ENCODE measurements at places on chromosomes 13 and 19. TPM values are rescaled to one million over a fixed set of nuclear protein-coding genes. Genes with fewer than 3 reads are reported as not detected.

Gene TMEM190
- total RNA-seq, result 2.8 TPM

Gene ESD
- total RNA-seq, result 62.3 TPM

Gene C13orf46
- total RNA-seq, result 0.29 TPM

Gene ZNF547
- 4.9 TPM for total RNA-seq

Gene SLC25A30
- total RNA-seq, result 5.5 TPM

DNA sequence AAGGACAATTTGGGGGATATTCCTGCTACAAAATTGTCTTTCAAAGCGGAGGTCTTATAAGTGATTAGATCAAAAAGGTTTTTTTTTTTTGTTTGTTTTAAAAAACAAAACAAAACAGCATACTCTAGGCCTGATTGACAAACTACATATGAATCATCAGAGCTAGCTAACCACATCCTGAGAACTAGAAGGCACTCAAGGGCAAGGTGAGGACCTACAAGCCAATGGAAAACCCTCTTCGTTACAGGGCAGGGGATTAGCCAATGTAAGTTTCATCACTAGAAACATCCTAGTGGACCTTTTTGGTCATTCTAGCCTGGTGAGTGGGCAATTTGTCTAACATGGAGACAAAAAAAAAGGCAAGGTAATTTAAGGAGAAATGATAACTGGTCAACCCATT, 428.6 kb downstream of the RFC3 start:
- DNase-seq, result no peak

GRCh38 chr13:110430391-110431336, 123.6 kb downstream of the COL4A2 start:
- DNase-seq, result no peak

GRCh38 chr13:33730147-33730546, 87.8 kb upstream of the RFC3 start:
- no peak for DNase-seq

DNA sequence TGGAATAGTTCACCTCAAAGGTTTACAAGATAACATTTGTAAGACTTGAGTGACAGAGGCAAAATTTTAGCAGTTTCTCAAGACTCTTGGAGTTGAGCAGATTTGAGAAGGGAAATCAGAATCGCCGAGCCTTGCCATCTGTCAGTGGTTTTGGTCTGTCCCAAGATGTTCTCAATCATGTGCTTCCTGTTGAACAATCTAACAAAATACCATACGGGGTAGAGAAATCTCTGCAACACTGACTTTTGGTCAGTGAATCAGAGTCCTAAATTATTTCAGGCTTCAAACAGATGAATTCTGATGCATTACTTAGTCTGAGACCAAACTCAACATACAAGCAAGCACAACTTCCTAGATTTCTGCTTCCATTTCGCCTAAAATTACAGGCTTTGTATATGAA, 3.8 kb downstream of the KCTD12 start:
- DNase-seq, result no peak

DNA sequence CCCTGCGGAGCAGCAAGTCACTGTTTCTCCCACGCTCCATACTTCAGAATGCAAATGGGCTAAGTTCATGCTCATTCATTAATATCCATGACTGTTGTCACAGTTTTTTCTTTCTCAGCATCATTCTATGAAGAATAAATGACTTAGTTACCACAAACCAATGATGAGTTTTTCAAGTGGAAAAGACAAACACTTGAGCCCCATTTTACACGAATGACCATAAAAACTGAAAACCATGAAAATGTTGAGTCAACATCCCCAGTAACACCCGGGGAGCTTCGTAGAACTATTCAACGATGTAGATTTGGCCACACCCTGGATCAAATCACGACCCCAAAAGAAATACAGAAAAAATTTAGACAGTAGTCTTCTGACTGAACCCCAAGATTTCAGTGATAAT, 99.8 kb upstream of the GJB6 start:
- DNase-seq, result no peak

DNA sequence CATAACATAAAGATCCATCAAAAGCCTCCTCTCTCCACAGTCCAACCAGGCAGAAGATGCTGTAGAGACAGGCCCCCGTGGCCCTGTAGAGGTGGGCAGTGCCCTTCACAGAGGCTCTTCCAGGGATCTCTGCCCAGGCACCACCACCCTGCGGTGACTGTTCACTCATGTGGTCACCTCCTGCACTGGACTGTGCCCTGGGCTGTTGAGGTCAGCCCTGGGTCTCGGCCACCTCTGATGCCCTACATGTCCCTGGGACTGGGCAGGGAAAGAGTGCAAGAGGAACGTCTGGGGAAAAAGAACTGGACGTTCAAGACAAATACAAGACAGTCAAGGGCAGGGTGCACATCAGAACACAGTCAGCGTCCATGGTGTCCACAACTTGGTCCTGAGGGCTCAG, 22.3 kb downstream of the PEPD start:
- no peak for DNase-seq

- DNase-seq, result no peak
Measured at GRCh38 chr13:76762721-76763120, 123.5 kb downstream of the KCTD12 start.

GRCh38 chr19:14440049-14440448, 6.9 kb downstream of the PKN1 start:
- DNase-seq, result no peak

DNA sequence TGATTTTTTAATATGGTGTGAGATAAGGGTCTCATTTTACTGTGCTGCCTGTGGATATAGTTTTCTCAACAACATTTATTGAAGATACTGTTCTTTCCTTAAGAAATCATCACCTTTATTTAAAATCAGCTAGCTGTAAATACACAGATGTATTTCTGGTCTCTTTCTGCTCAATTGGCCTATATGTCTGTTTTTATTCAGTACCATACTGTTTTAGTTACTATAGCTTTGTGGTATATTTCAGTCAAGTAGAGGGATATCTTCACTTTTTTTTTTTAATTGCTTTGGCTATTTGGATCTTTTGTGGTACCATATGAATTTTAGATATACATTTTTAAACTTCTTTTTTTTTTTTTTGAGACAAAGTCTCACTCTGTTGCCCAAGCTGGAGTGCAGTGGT, 16.7 kb upstream of the ZNF714 start:
- DNase-seq, result no peak

DNA sequence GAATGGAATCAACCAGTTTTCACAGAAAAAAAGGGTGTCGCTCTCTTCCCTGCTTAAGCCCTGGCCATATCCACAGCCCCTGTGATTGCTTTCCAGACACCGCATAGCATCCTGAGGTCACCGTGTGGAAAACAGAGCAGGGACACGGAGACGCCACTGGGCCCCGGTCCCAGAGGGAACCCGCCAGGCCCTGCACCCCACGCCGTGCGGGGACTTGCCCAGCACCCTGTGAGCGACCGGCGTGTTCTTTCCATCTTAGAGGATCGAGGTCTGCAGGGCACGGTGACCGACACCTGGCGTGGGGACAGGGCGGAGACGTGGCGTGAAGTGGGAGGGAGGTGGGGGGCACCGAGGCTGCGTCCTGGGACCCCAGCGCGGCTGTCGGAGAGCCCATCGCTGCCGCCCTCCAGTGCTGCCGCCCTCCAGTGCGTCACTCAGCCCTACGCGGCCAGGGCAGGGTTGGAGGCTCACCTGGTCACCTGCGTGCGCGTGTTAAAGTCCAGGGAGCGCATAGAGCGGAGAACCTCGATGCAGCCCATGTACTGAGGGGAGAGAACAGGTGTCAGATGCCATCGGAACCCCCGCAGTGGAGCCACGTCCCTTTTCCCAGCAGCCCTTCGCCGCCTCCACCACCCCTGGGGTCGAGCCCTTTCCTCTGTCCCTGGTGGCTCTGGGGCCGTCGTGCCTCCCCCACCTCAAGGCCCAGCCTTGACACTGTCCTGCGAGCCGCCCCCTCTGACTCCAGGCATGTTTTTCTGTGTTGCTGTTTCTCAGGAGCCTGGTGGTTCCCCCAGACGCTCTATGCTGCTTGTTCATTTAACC, 20.2 kb downstream of the SHC2 start:
- no peak for DNase-seq

GRCh38 chr13:97561182-97561581, 127.2 kb downstream of the RAP2A start:
- no peak for DNase-seq

DNA sequence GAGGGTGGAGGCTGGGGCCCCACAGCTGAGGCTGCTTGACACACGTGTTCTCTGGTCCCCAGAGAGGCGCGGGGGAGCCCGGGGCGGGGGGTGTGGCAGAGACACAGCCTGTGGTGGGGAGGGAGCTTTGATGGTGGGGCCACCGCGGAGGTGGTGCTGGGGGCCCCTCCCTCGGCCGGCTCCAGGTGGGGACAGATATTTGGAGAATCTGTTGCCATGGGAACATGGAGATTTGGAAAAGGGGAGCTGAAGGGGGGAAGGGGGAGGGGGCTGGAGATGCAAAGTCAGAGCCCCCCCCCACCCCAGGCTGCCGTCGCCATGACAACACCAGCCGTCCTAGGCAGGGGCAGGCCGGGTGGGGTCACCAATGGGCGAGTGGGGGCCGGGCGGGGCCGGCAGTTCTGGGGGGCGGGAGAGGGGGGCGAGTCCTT, 1.2 kb downstream of the PRKCG start:
- DNase-seq, result no peak

DNA sequence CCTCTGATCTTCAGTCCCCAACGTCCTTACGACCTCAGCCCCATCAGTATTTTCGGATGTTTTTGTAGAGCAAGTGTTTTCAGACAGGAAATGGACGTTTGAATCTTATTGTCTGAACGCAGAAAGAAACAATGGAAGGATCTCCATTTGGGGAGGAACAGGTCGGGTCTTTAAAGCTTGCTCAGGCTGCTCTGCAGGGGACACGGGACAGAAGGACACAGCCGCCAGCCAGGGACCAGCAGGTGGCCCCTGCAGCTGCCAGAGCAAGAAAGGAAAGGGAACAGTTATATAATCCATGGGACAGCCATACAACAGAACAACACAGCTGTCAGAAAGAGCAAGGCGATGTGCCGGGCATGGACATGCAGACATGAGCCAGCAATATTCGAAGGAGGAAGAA, 18.5 kb upstream of the IGLON5 start:
- no peak for DNase-seq

DNA sequence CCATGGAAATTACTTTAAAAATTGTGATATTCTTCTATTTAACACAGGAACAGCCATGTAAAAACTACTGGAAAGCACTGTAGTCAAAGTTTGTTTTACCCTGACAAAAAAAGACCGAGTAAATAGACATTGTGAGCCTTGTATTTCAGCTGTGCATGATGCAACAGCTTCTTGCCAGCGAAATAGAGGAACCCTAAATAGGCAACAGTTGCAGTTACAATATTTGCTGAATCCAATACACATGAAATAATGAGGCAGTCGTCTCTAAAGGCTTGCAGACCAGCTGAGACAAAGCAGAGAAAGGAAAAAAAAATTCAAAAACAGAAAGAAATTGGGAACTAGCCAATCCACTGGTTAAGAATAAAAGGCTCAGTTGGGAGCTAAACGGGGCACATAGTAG, 1001.1 kb downstream of the OLFM4 start:
- no peak for DNase-seq

DNA sequence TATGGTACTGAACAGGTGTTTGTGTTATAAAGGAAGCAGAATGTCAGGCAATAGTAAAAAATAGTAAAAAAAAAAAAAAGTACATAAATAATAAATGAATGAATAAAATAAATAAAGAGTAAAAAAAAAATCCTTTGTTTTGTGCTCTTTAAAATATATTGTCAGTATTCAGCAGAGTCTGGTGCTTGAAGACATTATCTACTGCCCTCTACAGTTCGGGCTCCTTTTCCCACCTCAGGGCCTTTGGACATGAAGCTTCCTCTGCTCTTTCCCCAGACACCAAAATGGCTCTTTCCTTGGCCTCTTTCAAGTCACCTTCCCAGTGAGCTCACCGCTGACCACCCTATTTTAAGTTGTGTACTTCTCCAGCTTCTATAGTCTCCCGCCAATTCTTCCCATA, 137.5 kb downstream of the TNFRSF19 start:
- no peak for DNase-seq

DNA sequence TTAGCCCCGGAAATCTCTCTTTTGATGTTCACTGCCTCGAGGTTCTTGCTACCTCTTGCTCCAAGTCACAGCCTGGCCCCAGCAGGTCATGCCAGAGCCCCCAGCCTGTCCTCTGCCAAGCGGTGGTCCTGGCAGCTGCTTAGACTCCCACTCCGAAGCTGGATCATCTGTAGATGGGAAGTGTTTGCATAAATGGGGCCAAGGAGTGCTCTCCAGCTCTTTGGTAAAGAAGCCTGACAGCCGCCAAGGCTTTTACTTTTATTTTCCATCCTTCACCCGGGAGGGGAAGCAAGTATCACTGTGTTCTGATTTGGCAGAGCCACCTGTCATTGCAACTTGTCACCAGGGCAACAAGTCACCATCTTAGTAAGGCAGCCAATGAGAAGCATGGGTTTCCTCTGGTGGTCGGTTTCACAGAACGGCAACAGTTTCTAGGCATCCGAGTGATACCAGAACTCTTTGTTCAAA, 10.6 kb upstream of the RETN start:
- DNase-seq, result no peak

GRCh38 chr13:99969919-99970650, 1.5 kb downstream of the ZIC5 start:
- peak; percentile 67 for DNase-seq

- no peak for DNase-seq
Measured at GRCh38 chr19:17172624-17173345, 42.4 kb upstream of the USE1 start.

DNA sequence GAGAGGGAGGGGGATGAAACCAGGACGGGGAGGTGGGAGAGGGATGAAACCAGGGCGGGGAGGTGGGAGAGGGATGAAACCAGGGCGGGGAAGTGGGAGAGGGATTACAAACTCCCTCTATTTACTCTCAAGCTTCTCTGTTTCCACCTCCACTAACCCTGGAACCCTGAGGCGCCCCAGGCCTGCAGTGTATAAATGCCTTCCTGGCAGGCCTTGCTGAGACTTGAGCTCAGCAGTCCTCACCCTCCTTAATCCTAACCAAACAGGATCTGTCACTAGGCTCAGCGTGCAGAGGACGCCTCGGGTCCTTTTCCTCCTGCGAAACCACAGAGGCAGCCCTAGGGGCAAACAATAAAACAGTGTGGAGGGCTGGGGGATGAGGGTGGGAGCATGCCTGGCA, 32.1 kb upstream of the OR1M1 start:
- no peak for DNase-seq

DNA sequence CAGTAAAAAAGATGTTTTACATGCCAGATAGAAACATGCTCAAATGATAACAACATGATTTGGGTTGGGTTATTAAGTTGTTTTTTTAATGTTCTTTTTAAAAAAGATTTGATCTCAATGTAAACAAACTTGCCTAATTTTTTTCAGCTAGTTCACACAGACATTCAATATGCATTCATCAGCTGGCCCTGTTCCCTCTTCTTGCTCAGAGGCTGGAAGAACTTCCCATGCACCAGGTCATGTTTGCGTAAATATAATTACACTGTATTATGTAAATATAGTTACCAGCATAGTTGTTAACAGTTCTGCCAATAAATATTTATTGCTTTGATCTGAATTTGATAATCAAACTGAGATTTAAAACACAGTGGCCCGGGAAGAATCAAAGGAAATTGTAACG, 70.6 kb downstream of the ATP11A start:
- no peak for DNase-seq

GRCh38 chr13:21637296-21637695, 33.3 kb upstream of the MICU2 start:
- DNase-seq, result no peak

Data from type B pancreatic cell (in vitro differentiated cells).